ENCODE measurements at places on chromosomes 4 and X.
A peak's percentile ranks its signal among the peaks of the same experiment; 100 is the strongest.

GRCh38 chr4:85676850-85677590 is 202.1 kb downstream of the ARHGAP24 start:
- no peak for DNase-seq

GRCh38 chr4:30181918-30182317 is 538.3 kb upstream of the PCDH7 start:
- DNase-seq: no peak

DNA sequence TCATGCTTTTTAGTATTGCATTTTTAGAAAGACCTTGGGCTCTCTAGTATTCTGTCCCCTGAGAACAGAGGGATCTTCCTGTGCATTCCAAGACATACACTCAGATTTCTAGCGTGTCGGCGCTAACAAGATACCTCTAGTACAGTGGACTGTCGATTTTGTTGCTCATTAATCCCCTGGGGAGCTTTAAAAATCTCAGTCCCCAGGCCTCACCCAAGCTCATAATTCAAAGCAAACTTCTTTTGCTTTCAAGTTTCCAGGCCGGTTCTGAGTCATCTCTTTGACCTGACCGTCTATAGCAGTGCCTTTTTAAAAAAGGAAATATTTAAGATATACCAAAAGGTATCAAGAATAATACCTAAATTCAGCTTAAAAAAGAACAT is 137.0 kb downstream of the AMMECR1 start:
- DNase-seq: no peak

DNA sequence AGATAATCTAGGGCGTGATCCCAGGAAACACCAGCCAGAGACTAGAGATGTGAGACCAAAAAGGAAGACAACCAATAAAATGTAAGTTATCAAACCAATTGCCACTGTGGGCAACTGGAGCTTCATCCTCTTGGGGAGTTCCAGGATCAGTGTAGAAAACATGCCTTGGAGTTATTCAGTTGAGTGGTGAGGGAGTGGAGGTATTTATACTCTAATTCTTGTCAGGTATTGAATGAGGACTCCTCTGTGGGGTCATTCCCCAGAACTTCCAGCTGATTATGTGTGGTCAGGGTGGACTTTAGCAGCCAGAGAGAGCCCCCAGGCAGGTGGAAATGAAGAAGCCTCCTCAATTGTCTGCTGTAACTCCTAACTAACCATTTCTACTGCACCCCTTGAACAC is 144.0 kb upstream of the PRPS2 start:
- DNase-seq: no peak

GRCh38 chr4:171812333-171812664 is 905 bp upstream of the GALNTL6 start:
- no peak for DNase-seq

GRCh38 chr4:99359480-99360204 is 7.1 kb upstream of the ADH1C start:
- DNase-seq: no peak

GRCh38 chr4:37138019-37138653 is 106.4 kb upstream of the NWD2 start:
- DNase-seq: no peak

GRCh38 chr4:24527371-24527770 is 57.0 kb downstream of the DHX15 start:
- no peak for DNase-seq

DNA sequence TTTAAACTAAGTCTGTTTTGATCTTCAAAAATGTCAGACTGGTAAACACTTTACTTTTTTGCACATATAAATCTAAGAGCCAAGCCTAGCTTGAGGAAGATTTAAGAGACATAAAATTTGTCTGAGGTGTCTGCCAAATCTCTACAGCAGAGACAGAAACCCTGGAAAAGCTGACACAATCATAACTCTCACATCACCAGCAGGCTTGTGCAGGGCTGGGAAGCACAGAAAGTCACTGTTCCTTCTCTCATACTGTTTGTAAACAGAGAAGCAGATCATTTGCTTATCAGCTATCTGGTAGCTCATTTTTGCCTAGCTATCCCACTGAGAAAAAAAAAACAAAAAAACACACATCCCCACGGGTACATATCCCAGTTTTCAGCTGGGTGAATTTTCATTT is 7.0 kb downstream of the ENOX2 start:
- no peak for DNase-seq

GRCh38 chrX:16316331-16316730 is 149.1 kb downstream of the MAGEB17 start:
- DNase-seq: no peak

DNA sequence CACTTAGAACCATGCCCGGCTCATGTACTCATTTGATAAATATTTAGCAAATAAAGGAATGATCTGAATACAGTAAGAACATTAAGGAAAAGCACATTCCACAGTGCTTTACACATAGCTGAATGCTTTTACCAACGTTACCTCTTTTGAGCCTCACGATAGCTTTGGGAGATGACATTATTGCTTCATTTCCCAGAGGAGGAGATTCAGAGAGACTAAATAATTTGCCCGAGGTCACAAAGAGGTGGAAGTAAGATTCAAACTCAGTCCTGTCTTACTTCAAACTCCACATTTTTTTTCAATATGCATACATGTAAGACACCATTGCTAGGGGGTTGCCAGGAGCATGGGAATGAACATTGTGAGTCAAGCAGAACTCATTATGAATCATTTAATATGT is 538.5 kb downstream of the BCOR start:
- no peak for DNase-seq

GRCh38 chr4:89316931-89317366 is 9.3 kb upstream of the GPRIN3 start:
- no peak for DNase-seq

DNA sequence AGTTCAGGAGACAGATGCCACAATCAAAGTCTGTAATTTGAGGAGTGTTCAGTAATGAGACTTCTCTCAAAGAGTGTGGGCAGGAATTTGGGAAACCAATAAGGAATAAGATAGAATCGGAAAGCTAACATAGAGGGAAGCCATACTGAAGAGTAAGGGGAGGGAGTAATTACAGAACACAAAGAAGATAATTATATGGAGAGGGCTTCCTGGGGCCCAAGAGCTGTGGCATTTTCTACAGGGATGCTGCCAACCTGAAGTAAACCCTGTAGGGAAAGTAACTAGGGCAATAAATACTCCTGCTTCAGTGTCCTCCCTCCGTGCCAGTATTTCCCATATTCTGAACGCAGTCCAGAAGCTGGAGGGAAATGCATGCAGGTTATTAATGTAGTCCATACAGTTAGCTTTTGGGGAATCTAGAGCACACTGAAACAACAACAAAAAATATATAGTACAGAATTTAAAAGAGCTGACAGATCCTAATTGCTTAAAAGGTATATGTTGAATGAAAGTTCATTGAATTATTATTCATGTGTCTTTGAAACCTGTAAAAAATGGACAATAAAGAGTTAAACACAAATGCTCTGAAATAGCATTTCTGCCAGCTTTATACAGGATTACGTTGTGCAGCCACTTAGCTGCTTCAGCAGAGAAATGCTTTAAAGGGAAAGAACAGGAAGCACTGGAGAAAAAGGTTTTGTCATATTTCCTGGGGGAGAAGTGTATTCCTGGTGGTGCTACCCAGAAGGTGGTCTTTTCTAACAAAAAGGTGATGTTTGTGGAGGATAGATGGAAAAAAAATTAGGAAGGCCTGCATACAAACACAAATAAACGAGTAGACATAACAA is 48.0 kb downstream of the CXXC4 start:
- DNase-seq: no peak

GRCh38 chr4:101693842-101694398 is 96.6 kb upstream of the BANK1 start:
- DNase-seq: no peak

DNA sequence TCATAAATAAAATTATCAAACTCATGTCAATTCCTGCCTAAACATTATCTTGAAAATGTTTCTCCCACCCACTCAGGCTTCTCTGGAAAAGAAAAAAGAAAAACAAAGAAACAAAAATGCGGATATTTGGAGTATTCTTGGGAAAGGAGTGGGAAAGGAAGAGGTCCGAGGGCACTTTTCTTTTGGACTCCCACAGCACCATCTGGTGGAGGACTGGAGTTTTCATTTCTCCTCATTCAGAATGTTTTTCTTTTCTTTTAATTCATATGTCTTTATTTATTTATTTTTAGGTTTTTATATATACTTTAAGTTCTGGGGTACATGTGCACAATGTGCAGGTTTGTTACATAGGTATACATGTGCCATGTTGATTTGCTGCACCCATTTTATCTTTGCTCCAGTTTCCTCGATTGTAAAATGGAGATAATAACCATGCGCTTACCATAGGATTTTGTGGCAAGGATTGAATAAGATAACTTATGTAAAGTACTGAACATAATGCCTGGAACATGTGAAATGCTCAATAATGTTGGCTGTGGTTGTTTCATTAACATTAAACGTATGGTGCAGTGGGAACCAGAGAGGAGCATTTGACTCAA is 8.0 kb upstream of the KCNE5 start:
- no peak for DNase-seq

DNA sequence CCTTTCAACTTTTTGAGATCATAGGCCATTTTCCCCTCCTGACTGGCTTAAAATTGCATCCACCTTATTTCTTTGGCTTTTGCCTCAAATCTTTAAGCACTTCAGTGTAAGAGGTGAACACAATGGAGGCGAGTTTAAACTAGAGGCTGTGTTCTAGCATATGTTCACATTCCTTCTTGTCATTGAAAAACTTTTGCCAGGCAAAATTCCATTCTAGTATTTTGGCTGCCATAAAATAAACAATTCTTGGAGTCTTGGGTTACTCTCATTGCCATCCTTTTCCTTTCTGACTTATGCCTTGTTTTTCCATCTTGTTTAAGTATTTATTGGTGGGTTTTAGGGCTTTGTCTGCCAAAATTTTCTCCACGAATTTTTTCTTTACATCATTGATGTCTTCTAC is 137.3 kb upstream of the ANXA10 start:
- no peak for DNase-seq

DNA sequence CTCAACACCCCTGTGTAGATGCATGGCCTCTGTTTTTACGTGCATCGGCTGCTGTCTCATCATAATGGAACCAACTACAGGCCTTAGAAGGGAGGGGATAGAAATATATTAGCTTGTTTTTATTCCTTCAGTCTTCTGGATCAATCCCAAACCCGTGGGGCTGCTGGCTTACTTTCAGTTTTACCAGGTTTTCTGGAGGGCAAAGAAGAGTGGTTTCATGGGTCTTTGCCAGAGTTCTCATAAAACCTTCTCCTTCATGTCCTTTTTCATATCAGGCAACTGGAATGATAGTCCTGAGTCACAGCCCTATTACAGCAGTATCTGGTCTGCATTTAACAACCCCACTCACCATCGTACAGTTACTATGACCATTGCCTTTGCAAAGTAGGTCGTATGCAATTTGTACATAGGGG is 34.6 kb downstream of the PPP2R2C start:
- DNase-seq: no peak

GRCh38 chr4:128649575-128650205 is 159.8 kb upstream of the JADE1 start:
- DNase-seq: no peak

GRCh38 chrX:44536198-44536597 is 6.5 kb downstream of the FUNDC1 start:
- no peak for DNase-seq

DNA sequence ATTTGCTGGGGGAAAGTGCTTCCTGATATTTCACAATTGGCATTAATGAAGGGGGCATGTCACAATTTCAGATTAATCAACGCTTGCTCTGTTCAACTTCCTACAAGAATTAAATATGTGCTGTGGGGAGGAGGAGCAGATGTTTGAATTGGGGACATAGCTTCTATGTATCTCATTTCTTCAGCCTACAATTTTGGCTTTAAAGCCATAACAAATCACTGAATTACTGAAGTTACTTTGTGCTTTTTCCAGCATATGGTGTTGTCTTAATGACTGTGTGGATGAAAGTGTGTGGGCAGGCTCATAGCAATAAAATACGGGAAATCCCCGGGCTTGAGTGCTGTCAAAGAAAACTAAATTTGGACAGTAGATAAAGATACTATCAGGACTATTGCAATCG is 813 bp downstream of the TLR7 start:
- DNase-seq: no peak

DNA sequence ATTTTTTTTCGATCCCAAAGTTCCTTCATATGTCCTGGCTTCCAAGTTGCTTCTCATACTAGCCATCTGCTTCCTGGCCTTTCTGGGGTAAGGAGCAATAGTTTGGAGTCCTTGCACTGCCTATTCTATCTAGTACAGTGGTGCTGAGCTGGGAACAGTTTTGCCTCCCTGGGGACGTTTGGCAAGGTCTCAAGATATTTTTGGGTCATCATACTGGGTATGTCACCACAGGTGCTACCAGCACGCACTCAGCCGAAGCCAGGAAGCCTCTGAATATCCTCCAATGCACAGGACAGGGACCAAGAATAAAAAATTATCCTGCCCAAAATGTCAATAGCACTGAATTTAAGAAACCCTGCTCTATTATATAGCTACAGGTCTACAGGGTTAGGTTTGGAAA is 35.4 kb upstream of the TMSB15B start:
- no peak for DNase-seq

DNA sequence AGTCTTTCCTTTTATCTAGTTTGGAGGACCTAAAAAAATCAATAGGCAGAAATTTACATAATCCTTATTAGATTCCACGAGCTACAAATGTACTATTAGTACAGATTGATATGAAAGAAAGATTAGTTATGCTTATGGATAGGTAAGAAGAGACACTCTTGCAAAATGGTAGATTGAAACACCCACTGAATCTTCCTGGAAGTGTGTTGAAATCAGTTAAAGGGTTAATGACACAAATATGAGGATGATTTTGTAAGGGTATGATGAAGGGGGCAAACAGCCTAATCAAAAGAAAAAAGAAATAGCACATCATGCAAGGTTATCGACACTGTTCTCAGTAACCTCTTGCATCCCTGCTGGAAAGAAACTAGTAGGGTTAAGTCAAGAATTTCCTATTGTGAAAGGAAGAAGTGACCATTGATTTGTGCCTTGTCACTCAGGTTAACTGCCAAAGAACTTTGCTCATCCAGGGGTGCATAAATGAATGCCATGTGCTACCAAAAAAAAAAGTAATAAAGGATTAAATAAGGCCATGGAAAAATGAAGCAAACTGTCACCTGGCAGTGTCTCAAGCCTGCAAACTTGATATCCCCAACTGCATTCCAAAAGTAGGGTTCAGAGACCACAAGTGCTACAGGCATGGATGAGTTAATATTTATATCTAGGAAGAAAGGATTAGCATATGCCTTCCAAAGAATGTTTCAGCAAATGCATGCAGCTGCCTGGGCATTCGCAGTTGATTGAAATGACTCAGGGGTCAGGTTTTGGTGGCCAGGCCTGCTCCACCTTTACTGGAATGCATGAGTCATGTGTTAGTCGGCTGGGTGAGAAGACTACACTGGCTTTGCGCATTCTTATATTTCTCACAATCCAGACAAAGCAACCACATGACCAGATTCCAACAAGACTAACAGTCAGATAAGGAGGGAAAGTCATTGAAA is 78.3 kb upstream of the ATXN3L start:
- peak; percentile 93 for DNase-seq

DNA sequence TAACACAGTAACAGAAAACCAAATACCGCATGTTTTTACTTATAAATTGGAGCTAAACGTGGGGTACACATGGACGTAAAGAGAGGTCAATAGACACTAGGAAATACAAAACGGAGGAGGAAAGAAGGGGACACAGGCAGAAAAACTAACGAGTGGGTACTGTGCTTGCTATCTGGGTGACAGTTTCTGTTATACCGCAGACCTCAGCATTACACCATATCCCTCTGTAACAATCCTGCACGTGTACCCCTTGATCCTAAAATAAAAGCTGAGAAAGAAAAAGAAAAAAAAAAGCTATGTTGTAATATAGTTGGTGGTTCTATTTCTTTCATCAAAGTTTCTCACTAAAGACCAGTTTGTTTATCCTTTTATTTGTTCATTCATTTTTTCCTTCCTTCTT is 47.9 kb upstream of the UNC5C start:
- no peak for DNase-seq

- DNase-seq: no peak
These were observed 646 bp downstream of the DOK7 start for GRCh38 chr4:3463556-3464348.

Measured in GOT3 (cell line).